Stimulated activated CD8-positive, alpha-beta memory T cell treated with anti-CD3 and anti-CD28 coated beads, Interleukin-4, amount 100 ng/mL, for 1 hour (primary cell): ENCODE measurements at places on chromosomes 4 and X.

- no peak for DNase-seq
Observed at GRCh38 chrX:129652565-129653169, 2.1 kb downstream of the APLN start.

- no peak for DNase-seq
Observed at GRCh38 chr4:81876106-81876505, 404.4 kb upstream of the RASGEF1B start.

DNA sequence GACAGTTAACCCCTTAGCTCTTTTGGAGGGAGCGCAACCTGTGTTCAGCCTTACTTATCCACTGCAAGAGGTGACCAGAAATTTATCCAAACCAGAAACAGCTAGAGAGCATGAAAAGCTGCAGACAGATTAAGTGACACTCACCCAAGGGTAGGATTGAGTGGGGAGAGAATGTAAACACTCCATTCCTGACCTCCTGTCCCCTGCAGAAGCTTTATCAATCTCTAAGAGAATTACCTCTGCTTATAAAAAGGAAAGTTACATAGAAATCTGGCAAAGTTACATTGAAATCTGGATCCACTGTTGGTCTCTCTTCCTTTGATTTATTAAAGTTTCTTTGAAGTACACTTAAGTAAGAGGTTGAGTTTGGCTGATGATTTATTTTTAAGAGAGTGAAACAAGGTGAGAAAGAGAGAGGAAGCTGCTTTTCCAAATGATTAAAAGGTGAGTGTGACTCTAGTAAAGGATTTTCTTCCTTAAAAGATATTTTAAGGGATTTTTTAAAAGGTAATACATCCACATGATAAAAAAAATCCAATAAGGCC is 112.3 kb downstream of the ANAPC4 start:
- DNase-seq, result no peak

- DNase-seq, result no peak
Observed at GRCh38 chr4:10577508-10578426, 106.8 kb downstream of the CLNK start.
